ENCODE measurements at places on chromosomes 7 and 10.

DNA sequence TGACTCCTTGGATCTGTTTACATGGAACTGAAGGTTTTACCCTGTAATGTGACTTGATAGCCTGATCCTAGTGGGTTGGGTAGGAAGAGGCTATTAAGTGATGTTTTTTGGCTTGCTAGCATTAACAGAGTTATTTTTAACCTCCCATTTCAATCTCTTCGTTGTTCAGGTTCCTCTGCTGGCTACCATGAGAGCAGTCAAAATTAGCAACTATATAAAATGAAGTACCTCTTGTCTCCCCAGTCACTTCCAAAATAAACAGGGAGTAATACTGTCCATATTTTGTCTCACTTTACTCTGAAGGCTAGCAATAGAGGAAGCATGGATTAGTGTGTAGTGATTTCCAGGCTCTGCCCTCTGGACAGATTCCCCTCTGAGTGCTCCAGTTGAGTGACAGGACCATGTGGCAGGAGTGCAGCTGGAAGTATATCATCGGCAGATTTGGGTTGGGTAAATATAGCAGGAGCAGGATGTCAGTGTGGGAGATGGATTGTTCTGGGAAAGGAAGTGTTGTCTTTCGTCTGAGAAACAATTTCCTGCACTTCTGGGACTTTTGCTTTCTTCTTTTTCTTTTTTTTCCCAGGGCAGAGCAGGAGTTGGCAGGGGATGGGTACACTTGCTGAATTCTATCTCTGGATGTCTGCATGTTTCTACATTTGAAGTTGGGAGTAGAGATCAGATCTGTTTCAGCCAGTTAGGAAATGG lies 35.2 kb downstream of the GBF1 start:
- DNase-seq: no peak

DNA sequence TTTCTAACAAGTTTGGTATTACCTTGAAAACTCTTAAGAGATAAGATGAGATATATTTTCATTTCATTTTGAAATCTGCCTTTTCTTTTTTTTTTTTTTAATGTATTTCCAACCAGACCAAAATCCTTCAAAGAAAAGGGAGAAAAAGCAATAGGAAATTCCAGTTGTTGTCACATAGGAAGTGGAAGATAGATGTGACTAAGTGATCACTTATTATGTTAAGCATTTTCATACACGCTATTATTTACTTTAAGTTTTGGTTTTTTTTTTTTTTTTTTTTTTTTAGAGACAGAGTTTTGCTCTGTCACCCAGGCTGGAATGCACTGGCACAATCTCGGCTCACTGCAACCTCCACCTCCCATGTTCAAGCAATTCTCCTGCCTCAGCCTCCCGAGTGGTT lies 197.2 kb upstream of the FRMD4A start:
- DNase-seq: no peak

DNA sequence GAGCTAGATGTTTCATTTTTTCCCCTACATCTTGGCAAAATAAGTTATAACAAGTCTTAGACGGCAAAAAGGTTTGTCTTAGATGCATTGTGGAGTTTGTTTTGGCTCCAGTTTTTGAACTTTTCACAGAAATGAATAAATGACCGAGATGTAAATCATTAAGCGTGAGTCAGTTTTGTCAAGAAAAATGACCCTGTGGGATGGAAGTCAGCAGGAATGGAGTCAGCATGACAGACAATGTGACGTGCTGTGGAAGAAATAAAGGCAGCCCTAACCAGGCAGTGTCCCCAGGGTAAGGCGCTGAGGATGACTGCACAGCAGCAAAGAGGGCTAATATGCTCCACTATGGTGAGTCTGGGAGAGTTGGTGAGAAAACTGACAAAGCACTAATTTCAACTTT lies 163.2 kb downstream of the NOC3L start:
- no peak for DNase-seq

- no peak for DNase-seq
Observed at GRCh38 chr7:2647594-2648172, 15.9 kb downstream of the TTYH3 start.

GRCh38 chr10:49187950-49188761 lies at the start of gene TMEM273:
TSS of gene TMEM273 (minus strand) at chr10:49188391. CDS start at chr10:49188336, 55 bp downstream.
- no peak for DNase-seq

- DNase-seq: no peak
Observed at GRCh38 chr7:36958111-36958733, 233.9 kb upstream of the AOAH start.

- no peak for DNase-seq
Observed at GRCh38 chr10:121927318-121927840, 452 bp downstream of the ATE1 start.

GRCh38 chr10:117134056-117134305 lies 4.1 kb downstream of the VAX1 start:
- DNase-seq: no peak

- DNase-seq: peak; percentile 94
Observed at GRCh38 chr10:71840177-71840957, 10.7 kb downstream of the PSAP start.

- no peak for DNase-seq
Observed at GRCh38 chr10:22334414-22335172, 10.7 kb upstream of the SPAG6 start.

GRCh38 chr10:1739751-1740150 lies 2.4 kb upstream of the ADARB2 start:
- no peak for DNase-seq

DNA sequence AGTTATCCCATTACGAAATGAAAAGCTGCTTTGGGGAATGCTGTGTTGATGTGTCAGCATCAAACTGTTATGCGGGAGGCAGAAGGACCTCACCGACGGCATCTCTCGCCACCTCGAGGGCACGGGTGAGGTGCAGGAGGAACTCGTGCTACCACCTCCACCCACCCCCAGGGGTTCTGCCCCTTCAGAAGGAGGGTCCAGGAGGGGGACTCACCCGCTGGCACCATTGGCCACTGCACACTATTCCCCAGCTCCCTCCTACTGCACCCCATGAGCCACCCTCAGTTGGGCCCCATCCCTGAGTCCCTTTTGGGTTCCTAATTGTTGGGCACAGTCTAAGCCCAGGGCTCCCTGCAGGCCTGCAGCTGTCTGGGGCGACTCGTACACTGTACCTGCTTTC lies 236.6 kb downstream of the PTPRN2 start:
- no peak for DNase-seq

DNA sequence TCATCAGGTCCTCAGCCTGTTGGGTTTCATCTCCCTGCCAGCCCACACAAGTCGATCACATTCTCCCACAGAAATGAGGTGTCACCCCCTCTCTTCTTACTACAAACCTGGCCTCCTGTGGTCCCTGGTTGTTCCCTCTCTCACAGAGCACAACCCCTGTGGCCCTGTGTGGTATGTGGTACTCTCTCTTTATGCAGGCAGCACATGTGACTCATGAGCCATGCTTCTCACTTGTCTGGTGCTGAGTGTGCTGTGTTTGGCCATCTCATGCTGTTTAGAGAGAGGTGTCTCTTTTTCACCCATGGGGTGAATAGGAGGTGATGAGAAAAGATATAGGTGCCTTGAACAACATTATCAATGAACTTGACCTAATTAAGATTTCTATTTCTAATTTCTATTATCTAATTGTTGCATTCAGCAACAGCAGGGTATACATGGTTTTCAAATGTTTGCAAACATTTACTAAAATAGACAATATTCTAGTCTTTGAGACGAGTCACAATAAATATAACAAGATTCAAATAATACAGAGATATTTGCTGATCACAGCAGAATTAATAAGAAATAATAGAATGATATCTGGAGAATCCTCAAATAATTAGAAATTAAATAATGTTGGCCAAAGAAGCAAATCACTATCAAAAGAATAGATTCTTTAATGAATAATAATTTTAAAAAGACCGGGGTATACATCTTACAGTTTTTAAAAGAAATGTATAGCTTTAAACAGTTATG lies 633.8 kb upstream of the IGFBP3 start:
- DNase-seq: no peak

DNA sequence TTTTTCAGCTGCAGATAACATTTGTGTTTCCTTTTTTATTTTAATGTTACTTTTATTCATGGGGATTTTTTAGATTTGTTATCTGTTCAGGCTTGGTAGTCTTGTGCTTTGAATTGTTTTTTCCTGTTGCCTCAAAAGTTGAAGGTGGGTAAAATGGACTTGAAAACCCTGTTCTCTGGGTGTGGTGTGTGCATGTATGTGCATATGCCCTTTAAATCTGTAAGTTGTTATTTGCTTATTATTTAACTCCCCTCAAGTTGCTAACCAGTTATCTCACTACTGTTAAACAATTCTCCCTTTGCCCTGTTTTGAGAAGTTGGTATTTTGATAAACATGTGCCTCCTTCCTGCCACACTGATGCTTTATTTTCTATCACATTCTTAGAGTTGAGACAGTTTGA lies 30.6 kb downstream of the TSPAN14 start:
- DNase-seq: no peak

DNA sequence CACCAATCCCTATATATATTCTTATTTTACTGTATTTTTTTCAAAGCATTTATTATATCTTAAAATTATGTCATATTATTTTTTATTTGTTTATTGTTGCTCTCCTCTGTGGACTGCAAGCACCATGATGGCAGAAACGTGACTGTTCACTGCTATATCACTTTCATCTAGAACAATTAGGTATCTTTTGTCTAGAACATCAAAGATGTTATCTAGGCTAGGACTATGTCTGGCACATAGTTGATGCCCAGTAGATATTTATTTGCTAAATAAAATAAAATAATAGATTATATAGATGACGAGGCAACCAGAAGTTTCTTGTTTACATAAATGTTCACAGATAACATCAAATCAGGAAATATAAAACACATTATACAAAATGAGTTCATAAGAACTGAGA lies 12.4 kb upstream of the GPR158 start:
- no peak for DNase-seq

- no peak for DNase-seq
Observed at GRCh38 chr7:31126976-31127375, 74.9 kb downstream of the ADCYAP1R1 start.

- DNase-seq: no peak
Observed at GRCh38 chr7:78080241-78080640, 281.7 kb downstream of the PHTF2 start.

- DNase-seq: no peak
Observed at GRCh38 chr10:119460369-119461195, 81.9 kb downstream of the RGS10 start.

DNA sequence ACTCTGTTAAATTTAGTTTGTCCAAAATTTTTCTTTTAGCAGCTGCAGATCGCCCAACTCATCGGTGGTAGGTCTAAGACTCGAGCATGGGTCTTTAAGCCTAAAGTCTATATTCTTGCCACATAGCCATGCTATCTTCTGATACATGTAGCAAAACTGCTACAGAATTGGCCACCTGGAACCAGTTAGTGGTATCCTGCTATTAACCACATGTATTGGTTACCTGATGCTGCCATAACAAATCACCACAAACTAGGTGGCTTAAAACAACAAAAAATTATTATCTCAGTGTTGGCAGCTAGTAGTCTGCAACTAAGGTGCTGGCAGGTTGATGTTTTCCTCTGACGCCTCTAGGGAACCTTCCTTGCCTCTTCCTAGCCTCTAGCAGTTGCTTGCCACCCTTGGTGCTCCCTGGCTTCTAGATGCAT lies 96.7 kb upstream of the PIK3CG start:
- DNase-seq: no peak

- no peak for DNase-seq
Observed at GRCh38 chr7:143884969-143885559, 16.9 kb downstream of the TCAF1 start.

GRCh38 chr10:69234447-69234846 lies 14.3 kb downstream of the HKDC1 start:
- DNase-seq: no peak

GRCh38 chr10:31607481-31607880 lies 288.5 kb downstream of the ZEB1 start:
- no peak for DNase-seq

DNA sequence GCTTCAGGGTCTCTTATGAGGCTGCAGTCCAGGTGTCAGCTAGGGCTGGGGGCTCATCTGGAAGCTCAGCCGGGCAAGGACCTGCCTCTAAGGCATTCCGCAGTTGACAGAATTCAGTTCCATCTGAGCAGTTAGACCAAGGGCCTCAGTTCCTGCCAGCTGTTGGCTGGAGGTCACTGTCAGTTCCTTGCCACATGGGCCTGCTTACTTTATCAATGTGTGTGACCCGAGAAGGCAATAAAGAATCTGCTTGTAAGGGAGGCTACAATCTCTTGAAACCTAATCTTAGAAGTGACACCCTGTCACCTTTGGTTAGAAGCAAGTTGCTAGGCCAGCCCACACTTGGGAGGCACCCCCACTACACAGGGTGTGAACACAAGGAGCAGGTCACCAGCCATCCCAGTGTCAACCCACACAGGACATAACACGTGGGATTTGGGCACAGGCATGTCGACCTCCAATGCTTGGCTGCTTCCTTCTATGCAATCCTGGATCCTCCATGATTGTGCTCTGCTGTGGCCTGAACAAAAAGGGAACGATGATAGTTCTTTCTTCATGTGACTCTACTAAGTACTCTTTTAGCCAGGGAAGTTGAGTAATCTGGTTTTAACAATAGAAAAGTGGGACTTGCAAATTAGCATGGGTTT lies 41.8 kb downstream of the MTURN start:
- DNase-seq: no peak

DNA sequence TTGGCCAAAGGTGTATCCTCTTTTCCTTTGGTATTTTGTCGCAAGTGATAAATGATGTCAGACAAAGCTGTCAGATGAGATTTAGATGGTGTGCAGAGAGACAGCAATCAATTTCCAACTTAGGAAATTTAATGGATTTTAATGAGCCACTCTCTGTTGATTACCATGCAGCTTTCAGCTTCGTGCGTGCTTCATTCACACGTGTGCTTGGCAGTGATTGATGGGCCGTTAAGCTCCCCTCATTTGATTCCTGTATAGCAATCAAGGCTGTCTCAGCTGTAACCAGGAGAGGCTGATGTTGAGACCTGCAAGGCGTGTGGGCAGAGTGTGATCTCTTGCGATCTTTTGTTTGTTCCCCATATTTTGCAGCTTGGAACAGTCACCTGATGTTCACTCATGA lies 439.6 kb downstream of the CALN1 start:
- no peak for DNase-seq

DNA sequence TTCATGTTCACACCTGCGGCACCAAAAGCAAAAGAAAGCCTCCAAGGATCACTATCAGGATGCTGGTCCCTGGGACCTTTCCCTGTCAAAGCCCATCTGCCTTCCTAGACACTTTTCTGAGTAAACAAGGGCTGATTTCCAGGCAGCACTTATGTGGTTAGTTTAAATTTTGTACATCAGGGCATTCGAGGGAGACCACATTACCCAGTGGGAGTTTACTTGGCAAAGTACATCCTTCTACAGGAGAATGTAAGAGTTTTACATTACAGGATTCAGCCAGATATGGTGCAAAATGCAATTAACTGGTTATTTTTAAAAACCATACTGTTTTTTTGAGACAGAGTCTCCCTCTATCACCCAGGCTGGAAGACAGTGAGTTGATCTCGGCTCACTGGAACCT lies 132.1 kb downstream of the CSTF2T start:
- DNase-seq: no peak
